ENCODE measurements at places on chromosomes 2 and 18.
A peak's percentile ranks its signal among the peaks of the same experiment; 100 is the strongest.

- no peak for DNase-seq
Measured at GRCh38 chr18:42574871-42575270, 540.6 kb downstream of the RIT2 start.

DNA sequence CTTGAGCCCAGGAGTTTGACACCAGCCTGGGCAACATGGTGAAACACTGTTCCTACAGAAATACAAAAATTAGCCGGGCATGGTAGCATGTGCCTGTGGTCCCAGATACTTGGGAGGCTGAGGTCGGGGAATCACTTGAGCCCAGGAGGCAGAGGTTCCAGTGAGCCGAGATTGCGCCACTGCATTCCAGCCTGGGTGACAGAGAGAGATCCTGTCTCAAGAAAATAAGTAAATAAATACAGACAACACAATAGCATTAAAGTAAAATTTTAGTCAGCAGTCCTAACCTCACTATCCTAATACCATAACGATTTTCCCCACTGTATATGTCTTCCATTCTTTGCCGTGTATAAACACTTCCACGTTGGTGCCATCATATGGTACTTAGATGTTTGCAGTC lies 83.0 kb upstream of the MBOAT2 start:
- no peak for DNase-seq

- no peak for DNase-seq
Measured at GRCh38 chr2:30446602-30447148, 371 bp upstream of the LCLAT1 start.

GRCh38 chr2:192604295-192604694 lies 409.6 kb upstream of the TMEFF2 start:
- DNase-seq = no peak

- no peak for DNase-seq
Measured at GRCh38 chr2:43418680-43419079, 177.2 kb downstream of the THADA start.

GRCh38 chr2:167703441-167703840 lies 544.0 kb downstream of the STK39 start:
- no peak for DNase-seq

- peak; percentile 69 for DNase-seq
Measured at GRCh38 chr2:233854241-233854981, at the start of gene HJURP. HJURP (minus strand) TSS chr2:233854535; CDS start chr2:233854500, 35 bp downstream.

- DNase-seq = no peak
Measured at GRCh38 chr18:79764131-79764530, 33.6 kb upstream of the KCNG2 start.

DNA sequence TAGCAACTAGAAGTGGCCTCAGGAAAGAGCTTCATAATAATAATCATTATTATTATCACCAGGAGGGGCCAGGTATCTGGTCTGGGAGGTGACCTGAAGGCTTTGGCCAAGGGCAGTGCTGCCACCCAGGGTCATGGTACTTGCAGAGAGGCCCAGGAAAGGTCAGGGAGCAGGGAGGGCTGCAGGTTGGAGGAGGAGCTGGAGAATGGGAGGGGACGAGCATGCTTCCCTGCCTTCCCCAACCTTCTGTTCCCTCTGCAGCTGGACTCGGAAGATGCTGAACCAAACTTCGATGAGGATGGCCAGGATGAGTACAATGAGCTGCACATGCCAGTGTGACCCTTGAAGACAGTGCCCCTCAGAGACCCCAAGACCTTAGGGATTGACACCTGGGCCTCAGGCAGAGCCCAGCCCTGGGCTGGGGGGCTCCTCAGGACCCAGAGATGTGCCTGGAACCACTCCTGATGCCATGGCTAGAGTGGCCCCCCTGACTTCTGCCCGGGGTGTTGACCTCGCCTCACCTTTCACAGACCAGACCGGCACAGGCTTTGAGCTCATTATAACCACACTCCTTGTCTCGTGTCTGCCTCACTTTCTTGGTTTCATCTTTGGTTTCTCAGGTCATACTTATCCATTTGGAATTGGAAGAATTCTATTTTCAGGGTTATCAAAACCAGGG lies 14.1 kb downstream of the SLC4A3 start:
- DNase-seq = no peak

GRCh38 chr2:46776687-46777327 lies 138.8 kb downstream of the MCFD2 start:
- no peak for DNase-seq

- DNase-seq = no peak
Measured at GRCh38 chr2:241728627-241729026, 5.8 kb upstream of the D2HGDH start.

DNA sequence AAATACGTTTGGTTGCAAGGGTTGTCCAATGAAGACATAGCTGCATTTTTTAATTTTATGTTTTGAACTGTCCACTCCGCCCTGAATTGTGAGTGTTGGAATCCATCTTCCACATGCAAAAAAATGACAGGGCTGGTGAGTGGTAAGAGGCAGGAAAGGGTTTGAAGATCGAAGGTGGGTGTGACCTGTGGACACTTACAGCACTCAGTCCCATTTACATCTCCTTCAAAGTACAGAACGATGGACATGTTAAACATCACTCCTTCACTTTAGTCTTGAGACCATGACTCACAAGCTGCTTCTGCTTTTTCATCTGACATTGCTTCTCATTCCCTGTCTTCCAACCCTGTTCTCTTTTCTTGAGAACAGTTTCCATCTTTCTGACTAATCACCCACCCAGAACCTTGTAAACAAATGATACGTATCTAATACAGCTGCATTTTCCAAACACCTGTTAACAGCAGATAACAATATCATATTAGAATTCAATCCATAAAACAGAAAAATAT lies 179.3 kb downstream of the ZNF516 start:
- no peak for DNase-seq

DNA sequence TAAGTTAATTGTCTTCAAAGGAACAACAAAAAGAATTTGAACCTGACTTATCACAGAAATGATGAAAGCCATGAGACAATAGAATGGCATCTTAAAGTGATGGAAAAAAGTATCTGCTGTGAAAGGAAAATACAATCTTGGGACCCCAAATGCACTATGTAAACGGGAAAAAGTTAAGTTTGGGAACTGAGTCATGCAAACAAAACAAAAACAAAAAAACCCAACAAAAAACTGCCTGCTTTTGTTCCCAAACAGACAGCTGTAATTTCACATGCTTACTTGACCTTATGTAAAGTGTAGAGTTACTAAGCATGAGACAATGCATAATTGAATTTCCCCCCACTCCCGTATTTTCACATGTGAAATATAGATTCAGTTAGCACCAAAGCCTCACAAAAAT lies 122.1 kb upstream of the RBMS1 start:
- DNase-seq = no peak

DNA sequence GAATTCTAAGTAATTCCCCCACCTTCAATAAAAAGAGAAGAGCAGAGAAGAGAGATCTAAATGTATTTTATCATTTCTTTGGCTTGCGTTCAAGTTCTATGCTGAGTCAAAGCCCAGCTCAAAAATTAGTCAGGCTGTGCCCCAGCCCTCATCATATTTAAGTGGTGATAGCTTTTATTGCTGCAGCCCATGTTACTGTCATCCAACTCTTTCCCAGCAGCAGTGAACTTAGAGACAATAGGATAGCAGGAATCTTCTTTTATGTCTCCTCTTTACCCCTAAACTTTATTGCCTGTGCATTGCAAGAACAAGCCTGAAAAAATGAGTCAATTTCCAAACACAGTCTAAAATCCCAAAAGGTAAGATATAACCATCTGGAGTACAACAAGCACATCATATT lies 1599.3 kb upstream of the PIK3C3 start:
- peak; percentile 51 for DNase-seq

DNA sequence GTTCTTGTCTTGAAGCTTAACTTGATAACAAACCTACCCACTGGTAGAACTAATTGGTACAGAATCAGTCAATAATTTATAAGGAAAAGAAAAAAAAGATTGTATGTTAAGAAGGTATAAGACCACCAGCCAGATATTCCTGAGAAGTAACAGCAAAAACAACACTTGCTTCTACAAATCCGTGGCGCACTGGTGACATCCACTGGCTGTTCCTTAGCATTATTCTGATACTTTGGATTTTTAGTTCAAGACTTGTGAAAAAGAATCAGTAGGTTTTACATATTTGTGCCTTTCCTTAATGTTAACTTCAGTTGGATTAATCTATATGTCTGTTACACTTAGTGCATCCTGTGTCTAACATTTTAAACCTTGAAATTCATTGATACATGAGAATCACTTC lies 141.8 kb downstream of the GRB14 start:
- no peak for DNase-seq

GRCh38 chr2:23547725-23548124 lies 162.7 kb downstream of the KLHL29 start:
- DNase-seq = no peak

GRCh38 chr2:175728032-175728431 lies 274.0 kb downstream of the LNPK start:
- no peak for DNase-seq

GRCh38 chr2:20356042-20356441 lies 5.4 kb upstream of the PUM2 start:
- peak; percentile 83 for DNase-seq
